ENCODE measurements at places on chromosomes 7 and 10.

DNA sequence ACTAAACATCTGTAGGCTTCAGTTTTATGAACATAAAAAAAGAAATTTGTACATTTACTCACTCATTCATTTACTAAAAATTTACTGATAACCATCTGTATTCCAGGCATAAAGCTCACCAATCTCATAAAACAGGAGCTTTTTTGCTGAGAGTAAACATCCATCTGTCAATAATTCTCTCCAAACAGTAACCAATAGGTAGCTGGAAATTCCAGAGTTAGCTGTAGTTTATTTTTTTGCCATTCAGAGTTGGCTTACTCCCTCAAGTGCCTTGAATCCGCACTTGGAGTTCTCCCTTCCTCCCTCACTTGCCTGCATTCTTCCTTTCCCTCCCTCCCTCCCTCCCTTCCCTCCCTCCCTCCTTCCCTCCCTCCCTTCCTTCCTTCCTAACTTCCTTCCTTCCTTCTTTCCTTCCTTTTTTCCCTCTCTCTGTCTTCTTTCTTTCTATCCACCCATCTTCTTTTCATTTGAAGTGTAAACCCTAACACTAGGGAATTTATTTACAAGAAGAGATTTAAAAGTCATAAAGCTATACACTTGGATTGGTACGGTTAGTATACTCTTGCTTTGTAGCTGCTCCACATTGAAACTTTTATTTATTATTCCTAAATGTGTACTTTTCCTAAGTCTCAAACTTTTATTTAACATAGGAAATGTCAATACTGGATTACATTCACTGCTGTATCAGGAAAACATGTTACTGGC is 44.6 kb upstream of the BICC1 start:
- DNase-seq = no peak

- DNase-seq = no peak
Measured at GRCh38 chr7:91140982-91141381, 123.3 kb upstream of the FZD1 start.

- DNase-seq = no peak
Measured at GRCh38 chr7:136179851-136180721, 202.9 kb upstream of the MTPN start.

- no peak for DNase-seq
Measured at GRCh38 chr7:31079126-31079823, 27.2 kb downstream of the ADCYAP1R1 start.

- DNase-seq = no peak
Measured at GRCh38 chr10:99551616-99552015, 18.9 kb downstream of the NKX2-3 start.

- no peak for DNase-seq
Measured at GRCh38 chr7:39621784-39622411, 1.5 kb upstream of the RALA start.

GRCh38 chr7:44402401-44403060 is 77.1 kb upstream of the CAMK2B start:
- DNase-seq = no peak

DNA sequence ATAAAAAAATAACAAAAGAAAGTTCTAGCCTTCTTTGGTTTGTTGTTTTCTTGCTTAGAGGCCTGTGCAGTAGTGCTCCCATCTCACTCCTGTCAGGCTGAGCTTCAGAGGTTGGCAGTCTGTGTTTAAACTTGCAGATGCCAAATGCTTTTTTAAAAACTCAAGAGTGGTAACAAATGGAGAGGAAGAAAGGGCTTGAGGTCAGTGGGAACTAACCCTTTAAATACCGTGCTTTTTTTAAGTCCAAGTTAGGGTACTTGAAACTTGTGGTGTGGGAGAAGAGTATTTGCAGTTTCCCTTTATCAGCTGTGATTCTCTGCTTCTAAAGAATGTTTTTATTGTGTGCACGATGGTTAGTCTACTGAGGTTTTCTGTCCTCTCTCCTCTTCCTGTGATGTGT is 29.4 kb downstream of the ZRANB1 start:
- no peak for DNase-seq

DNA sequence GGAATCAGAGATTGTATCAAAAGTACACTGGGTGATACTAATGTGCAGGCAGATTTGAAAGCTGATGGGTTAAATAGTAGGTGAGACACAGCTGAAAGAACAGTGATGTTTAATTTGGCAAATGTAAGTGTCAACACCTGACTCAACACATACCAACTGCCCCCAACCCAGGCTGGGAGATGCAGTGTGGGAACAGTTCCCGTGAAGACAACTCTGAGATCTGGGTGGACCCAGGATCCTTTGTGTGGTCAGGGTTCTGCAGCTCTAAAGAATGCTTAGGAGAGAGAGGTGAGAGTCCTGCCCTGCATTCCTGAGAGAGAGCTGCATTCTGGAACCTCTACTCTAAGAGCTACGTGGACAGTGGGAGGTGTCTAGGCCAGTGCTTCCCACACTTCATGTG is 479.7 kb downstream of the RPS24 start:
- no peak for DNase-seq

DNA sequence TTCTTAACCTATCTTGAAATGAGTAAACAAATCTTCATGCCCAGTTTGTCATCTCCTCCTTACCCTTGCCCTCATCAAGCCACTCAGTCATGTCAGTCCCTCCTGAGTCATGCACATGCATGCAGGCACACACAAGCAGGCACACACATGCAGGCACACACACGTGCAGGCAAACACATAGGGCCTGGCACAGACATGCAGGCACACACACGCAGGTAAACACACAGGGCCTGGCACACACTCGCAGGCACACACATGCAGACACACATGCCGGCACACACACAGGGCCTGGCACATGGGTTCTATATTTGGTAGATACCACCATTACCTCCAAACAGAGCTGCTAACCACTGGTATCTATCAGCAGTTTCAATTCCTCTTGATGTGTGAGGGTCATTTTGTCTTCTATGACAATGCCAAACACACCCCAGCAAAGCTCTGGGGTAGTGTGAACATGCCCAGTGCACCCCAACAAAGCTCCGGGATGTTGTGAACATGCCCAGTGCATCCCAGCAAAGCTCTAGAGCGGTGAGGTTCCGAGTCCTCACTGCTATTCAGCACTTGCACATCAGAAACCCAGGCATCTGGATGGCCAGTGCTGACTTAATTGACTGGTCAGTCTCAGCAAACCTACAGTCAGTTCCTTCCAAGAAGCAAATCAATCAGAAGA is 563.8 kb downstream of the PTPRN2 start:
- no peak for DNase-seq

DNA sequence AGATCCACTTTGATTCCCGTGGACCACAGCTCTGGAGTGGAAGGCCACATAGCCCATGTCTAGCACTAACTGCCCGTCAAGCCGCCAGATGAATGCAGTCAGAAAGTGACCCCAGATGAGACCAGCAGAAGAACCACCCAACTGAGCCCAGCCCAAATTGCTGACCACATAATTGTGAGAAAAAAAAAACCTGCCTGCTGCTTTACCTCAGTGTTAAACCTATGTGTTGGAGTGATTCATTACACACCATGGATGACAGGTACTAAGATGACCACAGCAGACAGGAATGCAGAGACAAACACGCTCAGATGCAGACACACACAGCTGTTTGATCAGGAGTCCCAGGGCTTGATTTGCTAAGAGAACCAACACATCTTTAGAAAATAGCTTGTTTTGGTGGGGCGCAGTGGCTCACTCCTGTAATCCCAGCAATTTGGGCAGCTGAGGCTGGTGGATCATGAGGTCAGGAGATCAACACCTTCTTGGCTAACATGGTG is 168.1 kb upstream of the PPP2R2D start:
- DNase-seq = no peak

Measured in NCI-H1930 (cell line).